Right hindlimb (tissue), 1 donor: ENCODE measurements at places on chromosomes 5 and 9.
A peak's percentile ranks its signal among the peaks of the same experiment; 100 is the strongest.

- DNase-seq, result no peak
These were observed 1.7 kb downstream of the GFM2 start for GRCh38 chr5:74765201-74765600.

DNA sequence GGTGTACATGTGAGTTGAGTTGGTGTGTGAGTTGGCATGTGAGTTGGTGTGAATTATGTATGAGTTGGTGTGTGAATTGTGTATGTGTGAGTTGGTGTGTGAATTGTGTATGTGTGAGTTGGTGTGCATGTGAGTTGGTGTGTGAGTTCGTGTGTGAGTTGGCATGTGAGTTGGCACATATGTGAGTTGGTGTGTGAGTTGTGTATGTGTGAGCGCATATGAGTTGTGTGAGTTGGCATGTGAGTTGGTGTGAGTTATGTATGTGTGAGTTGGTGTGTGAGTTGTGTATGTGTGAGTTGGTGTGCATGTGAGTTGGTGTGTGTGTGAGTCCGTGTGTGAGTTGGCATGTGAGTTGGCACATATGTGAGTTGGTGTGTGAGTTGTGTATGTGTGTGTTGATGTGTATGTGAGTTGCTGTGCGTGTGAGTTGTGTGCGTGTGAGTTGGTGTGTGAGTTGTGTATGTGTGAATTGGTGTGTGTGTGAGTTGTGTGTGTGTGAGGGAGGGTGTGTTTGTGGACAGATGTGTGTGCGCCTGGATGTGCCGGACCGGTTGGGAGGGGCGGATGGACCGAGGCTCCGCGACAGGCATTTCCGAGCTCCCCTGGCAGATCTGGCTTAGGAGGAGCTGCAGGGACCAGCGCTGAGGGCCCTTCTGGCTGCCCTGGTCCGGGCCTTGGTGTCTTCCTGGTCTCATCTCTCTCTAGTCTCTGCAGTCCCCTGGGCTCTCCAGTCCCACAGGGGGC is 162.5 kb upstream of the IER5L start:
- DNase-seq, result no peak

DNA sequence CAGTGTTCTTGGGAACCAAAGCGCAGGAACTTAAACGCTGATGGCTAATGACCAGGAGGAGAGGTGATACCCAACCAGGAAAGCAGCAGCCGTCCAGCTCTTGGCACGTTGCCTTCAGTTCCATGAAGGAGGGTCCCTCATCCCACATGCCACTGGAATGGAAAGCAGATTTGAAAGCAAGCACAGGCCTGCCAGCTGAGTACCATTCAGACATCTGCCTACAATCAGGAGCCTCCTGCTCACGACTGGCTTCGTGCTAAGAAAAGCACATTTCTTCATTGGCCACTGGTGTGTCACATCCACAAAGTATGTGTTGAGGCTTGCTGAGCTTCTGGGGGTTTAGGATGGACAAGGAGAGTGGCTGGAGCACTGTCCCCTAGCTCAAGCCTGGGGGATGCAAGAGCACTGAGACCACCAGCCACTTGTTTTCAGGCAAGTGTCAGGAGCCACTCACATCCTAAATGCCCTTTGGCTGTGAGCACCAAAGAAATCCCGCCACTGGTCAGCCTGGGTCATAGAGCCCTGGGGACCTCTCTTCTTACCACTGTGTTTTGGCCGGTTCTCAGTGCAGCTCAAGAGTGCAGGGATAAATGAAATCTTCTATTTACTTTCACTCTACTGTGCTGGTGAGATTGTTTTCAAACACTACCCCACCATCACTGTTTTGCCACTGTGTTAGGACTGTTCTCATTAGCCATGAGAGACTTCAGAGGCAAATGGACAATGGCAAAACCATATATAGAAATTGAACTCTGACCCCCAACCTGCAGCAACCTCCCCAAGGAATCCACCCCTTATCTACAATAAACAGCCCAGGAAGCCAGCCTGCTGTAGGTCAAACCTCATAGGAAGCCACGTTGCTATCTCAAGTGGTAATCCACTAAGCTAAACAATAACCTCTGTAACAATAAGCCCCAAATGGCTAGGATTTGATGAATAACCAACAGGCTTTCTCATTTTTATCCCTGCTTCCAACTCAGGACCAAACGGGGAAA is 58.3 kb downstream of the MTX3 start:
- DNase-seq, result peak; percentile 55

- no peak for DNase-seq
These were observed 37.4 kb downstream of the CFAP90 start for GRCh38 chr5:7813576-7813975.

- DNase-seq, result no peak
These were observed 336.1 kb upstream of the EFNA5 start for GRCh38 chr5:108006791-108007190.

DNA sequence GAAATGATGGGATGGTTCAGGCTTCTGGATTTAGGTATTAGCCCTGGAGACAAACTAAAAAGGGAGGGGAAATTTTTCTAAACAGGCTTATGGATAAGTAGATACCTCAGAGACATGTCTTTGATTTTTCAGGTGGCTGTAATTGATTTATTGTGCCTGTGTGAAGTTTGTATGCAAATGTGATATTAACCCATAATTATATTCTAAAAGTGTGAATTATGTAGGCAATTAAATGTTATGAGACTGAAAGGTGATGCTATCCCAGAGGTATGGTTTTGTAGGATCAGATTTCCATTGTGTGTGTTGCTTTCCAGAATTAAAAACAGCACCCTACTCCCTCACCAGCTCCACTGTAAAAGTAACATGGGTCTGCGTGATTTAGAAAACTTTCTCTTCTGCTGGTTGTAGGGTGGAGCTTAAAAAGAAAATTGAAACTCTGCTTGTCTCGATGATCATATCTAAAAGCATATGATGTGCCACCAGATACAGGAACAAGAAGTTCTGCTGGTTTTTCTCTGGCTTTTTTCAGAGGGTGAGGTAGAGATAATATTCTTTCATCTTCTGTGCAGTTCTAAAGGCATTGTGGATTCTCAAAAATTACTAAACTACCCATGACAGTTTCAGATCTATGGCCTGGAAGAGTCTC is 71.8 kb upstream of the TAF11L2 start:
- no peak for DNase-seq

- peak; percentile 72 for DNase-seq
These were observed at the start of gene DAPK1 for GRCh38 chr9:87497604-87498045. Gene DAPK1 (plus strand): TSS chr9:87497867. CDS start chr9:87499078, 1,211 bp downstream.

DNA sequence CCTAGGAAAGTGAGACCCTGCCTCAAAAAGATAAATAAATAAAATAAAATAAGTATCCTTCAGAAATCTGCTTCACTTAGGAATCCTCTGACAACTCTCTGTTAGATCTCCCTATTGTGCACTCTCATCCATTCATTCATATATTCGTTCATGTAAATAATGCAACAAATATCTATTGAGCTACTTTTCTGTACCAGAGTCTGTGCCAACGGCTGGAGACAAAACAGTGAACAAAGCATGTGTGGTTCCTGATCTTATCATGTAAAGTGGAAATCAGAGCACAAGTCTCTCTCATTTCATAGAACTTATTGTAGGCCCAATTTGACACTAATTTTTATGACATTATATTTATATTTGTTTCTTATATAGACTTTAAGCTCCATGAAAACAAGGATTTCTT is 40.3 kb upstream of the DAB2 start:
- DNase-seq, result no peak

DNA sequence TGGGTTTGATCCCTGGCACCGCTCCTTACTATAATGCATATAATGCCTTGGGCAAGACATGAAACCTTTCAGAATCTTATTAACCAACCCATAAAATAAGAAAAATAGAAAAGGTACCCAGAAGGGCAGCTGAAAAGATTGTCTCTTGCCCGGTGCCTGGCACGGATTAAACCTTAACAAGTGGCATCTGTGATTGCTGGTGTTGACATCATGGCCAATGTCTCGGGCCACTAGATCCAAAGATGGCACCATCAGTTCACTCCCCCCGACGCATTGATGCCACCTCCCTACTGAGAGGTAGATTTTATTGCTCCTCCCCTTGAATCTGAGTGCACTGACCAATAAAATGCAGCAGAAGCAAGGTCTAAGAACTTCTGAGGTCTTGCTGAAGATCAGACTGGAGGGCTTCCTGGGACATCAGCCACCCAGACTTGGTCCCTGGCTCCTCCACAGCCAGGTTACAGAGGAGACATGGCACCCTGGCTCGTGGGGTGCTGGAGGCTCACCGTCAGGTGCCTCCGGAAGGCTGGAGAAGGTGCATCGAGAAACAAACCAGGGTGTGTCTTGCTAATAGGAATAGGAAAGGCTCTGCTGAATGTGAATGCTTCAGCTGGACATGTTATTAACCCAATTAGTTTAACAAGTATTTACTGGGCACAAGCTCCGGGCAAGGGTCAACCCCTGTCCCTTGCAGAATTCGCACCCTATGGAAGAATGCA is 80.0 kb upstream of the COL5A1 start:
- no peak for DNase-seq

DNA sequence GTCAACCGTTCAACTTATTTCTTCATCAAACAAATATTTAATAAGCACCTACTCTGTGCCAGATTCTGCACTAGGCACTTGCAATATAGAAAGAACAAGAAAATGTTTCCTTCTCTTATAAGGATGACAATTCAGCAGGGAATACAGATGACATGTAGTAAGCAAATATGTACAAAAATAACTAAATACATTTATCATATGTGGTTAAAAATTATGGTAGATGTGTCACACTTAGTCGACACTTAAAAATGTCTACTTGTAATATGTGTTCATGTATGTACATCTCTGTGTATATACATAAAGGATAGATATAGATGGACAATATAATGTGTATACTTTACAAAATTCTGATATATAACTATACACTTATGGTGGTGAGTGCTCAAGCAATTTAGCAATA is 417.0 kb upstream of the MEF2C start:
- DNase-seq, result no peak

- DNase-seq, result no peak
These were observed 26.3 kb upstream of the CEP120 start for GRCh38 chr5:123449424-123449974.

DNA sequence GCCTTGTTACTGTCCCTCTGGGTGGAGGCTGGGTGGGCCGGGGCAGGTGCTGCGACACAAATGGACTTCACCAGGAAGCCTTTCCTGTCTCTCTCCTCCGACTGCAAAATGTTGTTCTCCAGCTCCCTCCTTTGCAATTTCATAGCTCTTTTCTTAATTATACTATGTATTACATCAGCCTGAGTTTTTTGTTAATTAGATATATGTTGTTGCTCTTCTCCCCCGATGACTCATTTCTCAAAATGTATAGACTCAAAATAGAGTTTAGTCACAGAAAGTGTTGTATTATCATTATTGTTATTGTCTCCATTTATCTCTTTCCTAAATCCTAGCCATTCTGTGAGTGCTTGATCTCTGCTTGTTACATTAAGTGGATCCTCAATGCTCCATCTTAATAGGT is 122.4 kb upstream of the OSMR start:
- no peak for DNase-seq

GRCh38 chr5:171451421-171451820 is 32.0 kb downstream of the FGF18 start:
- DNase-seq, result peak; percentile 28

DNA sequence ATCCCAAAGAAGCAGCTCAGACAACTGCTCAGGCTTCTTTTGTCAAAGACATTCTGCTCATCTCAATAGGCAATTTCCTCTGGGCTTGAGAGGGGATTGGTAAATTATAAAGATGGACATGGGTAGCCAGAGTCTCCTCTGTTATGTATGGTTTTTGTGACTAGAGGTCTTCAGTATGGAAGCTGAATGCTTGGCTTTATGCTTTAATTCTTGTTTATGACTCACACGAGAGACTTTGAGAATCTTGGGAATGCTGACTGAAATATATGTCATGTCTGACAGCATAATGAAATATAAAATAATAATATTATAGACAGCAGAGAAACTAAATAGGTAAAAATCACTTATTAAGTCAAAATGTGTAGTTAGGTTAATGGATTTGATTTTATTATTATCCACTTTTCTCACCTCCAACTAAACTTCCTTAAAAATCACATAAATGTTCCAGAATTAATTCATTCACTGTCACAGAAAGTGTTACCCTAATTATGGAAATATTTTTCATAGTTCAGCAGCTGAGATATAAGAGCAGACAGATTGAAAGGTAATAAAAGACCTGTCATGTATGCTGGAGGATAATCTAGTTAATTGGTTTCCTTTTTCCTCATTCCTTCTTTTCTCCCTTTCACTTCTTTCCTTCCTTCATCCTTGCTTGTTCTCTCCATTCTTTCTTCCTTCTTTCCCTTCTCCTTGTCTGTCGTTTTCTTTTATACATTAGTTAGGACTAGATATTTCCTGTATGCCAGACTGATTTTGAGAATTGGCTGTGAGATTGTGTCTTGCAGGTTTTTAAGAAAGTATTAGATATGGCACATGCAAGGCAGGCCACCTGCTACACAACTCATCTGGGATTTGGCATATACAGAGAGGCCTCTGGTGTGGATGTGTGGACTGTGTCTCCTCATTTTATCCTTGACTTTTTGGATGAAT is 1866.1 kb upstream of the NUDT12 start:
- DNase-seq, result no peak

- no peak for DNase-seq
These were observed 408.7 kb downstream of the ARHGEF28 start for GRCh38 chr5:74034733-74035132.

- DNase-seq, result no peak
These were observed 60.0 kb upstream of the MINAR2 start for GRCh38 chr5:129687941-129688340.

GRCh38 chr9:852539-852938 is 11.0 kb downstream of the DMRT1 start:
- DNase-seq, result no peak

- no peak for DNase-seq
These were observed 22.3 kb downstream of the LIFR start for GRCh38 chr5:38534156-38534453.

DNA sequence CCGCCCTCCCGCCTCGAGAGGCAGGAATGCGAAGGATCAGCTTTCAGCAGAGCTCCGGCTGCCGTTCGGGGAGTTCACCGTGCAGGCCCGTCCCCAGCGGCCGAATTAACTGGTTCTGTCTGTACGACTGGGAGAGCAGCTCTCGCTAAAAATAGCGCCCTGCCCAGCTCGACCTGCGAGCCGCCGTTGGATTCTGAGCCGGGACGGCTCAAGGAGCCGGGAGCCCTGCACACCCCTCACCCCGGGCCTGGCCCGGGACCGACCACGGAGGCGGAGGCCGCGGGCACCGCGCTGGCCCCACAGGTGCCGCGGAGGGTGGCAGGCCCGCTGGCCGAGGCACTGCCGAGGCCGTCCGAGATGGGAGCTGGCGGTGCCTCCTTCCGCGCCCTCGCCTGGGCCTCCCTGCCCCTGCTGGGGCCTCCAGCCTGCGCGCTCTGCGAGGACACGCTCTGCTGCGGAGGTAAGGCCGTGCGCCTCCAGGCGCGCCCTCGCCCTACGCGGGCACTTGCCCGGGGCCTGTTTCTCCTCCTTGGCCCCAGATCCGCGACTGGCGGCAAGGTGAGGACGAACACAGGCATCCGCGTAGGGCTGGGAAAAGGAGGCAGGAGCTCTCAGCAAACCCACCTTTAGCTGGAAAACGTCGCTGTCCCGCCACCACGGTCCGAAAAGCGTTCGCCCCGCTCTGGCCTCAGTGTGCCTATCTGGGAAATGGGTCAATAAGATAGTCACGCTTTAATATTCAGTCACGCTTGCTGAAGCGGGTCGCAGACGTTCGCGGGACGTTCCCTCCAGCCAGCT is 53.1 kb upstream of the DAB2IP start:
- peak; percentile 85 for DNase-seq

GRCh38 chr5:14295610-14296009 is 152.5 kb downstream of the TRIO start:
- DNase-seq, result no peak
